ENCODE measurements at places on chromosomes 13 and 19.

DNA sequence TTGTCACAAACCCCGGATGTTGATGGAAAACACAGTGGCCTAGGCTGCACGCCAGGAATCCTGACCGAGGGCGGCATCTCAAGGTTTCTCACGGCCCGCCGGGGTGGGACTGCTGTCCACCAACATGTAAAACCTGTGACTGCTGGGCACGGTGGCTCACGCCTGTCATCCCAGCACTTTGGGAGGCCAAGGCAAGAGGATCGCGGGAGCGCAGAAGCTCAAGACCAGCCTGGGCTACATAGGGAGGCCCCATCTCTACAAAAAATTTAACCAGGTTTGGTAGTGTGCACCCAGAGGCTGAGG is 11.2 kb downstream of the PLIN4 start:
- no peak for DNase-seq

GRCh38 chr13:20420938-20421337 is 104.7 kb downstream of the CRYL1 start:
- DNase-seq = no peak

- DNase-seq = peak; percentile 70
Measured at GRCh38 chr19:38079926-38080380, 144.1 kb downstream of the DPF1 start.

DNA sequence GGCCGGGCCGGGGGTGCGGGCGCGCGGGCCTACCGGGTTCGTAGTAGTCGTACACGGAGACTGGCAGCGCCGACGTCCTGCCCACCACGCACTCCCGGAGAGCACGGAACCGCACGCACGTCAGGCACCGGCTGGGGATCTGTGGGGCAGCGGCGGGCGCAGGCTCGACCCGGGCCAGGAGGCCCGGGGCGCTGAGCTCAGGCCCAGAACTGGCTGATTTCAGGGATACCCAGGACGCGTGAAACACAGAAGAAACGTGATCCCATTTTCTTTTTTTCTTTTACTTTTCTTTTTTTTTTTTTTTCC is 9.0 kb downstream of the F2RL3 start:
- DNase-seq = no peak
